Iris pigment epithelial cell (primary cell): ENCODE measurements at places on chromosomes 12 and 14.

DNA sequence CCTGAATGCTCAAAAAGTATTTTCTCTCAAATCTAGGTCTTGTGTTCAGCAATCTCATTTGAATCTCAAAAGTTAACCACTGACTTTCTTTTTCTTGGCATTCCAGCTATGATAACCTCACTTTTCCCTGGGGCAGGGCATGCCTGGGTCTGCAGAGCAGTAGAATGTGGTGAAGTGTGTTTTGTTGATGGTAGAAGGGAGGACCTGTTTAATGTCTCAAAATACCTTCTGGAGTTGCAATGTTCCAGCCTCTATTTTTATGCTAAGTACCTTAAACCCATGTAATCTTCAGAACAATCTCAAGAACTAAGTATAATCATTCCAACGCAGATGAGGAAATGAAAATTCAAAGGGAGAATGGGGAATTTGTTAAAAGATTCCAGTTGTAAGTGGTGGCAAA lies 82.1 kb upstream of the FUT8 start:
- DNase-seq, result no peak

DNA sequence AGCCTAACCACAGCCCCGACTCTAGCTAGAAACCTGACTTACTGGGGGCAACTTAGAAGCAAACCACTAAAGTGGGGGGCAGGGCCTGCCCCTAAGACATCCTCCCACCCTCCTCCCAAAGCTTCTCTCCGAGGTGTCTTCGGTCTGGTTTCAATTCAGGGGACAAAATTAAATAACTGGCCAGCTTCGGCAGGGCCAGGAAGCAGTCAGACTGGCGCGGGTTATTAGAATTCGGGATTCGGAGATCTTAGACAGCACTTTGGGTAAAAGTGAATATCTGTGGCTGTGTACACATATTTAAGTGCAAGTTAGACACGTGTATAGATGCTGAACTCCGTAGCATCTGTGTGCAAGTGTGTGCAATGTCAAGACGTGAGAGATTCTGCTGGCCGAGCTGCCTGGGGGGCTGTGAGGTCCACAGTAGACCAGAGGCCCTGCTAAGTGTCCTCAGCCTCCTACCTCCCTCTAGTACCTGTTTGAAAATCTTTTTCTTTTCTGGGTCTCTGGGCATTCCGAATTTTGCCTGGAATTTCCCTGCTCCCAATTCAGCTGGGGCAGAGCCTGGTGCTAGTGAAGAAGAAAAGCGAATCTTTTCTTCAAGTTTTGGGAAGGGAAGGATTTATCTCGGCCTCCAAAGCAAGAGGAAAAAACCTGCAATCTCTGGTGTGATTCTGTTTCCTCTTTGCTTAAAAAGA lies 4.0 kb upstream of the HOXC10 start:
- no peak for DNase-seq

DNA sequence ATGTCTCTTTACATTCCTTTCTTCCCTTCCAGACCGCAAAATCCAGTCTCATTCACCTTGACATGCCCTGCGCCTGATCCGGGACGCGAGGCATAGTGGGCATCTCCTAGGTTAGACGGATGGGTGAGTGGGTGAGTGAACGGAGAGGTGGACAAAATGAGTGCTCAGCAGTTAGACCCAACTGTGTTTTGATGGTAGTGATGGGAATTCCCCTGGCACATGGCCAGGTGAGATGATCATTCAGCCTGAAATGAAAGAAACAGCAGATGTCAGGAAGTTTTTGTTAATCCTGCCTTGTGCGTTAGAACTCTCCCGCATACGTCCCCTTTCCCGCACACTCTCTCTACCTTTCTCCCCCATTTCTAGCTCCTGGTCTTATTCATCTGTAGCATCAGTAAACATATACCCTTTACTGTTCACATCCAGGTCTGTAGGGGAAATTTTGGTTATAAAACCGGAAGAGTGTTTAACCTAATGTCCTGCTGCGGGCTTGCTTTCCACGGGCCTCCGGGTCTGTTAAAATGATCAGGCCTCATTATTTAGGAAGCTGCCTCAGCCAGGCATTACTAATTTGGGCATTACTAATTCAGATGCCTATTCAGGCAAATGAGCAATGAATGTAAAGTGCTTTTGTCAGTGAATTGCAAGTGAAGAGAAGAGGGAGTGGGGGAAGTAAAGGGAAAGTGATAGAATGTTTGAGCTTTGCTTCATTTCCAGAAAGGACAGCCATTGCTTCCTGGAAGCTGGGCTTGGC lies 172.8 kb downstream of the ETV6 start:
- peak; percentile 88 for DNase-seq

DNA sequence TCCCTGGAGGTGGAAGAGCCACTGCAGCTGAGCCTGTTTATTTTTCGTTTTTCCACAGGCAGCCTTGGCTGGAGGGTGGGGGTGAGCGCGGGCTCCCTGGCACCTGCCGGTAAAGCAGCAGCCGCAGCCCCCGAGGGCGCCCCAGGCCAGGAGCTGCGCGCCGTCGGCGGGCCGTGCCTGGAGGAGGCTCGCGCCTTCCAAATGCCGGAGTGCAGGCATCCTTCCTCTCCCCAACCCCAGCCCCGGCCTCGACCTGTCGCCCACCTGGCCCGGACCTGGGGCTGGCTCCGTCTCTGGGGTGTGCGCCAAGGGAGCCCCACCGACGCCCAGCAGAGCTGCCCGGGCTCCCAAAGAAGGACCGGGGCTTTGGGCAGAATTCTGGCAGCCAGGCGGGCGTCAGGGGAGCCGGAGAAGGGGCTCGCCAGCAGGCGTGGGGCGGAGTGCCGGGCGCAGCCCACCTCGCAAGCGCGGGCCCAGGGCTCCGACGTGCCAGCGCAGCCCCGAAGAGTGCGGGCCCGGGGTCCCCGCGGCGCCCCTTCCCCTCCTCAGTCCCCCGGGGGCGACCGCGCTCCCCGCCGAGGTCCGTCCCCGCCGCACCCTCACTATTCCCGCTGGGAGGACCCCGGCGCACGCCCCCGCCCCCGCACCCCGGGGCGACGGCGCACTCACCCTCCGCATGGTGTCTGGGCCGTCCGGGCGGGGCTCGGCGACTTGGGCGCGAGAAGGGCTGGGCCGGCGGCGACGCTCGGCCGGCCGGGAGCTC lies 130.3 kb downstream of the NDUFA12 start:
- peak; percentile 35 for DNase-seq

- no peak for DNase-seq
Measured at GRCh38 chr14:66288511-66288910, 197.7 kb upstream of the CCDC196 start.
